ENCODE measurements at places on chromosomes 2 and 18.

DNA sequence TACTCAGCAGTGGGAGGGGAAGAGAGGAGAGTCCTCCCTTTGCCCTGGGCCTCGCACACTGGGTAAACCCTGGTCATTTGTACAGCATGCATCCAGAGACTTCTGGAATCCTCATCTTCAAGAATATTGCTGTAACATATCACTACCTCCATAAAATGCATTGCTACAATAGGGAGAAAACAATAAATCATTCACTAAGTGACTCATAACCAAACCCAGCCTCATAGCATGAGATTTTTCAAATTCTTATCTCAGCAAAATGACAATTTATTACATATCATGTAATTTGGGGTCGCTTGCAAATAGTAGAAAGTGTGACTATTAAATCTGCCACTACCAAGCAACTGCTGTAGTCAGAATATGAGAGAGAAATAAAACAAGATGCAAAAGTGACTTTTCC lies 189.4 kb downstream of the ALK start:
- no peak for DNase-seq

DNA sequence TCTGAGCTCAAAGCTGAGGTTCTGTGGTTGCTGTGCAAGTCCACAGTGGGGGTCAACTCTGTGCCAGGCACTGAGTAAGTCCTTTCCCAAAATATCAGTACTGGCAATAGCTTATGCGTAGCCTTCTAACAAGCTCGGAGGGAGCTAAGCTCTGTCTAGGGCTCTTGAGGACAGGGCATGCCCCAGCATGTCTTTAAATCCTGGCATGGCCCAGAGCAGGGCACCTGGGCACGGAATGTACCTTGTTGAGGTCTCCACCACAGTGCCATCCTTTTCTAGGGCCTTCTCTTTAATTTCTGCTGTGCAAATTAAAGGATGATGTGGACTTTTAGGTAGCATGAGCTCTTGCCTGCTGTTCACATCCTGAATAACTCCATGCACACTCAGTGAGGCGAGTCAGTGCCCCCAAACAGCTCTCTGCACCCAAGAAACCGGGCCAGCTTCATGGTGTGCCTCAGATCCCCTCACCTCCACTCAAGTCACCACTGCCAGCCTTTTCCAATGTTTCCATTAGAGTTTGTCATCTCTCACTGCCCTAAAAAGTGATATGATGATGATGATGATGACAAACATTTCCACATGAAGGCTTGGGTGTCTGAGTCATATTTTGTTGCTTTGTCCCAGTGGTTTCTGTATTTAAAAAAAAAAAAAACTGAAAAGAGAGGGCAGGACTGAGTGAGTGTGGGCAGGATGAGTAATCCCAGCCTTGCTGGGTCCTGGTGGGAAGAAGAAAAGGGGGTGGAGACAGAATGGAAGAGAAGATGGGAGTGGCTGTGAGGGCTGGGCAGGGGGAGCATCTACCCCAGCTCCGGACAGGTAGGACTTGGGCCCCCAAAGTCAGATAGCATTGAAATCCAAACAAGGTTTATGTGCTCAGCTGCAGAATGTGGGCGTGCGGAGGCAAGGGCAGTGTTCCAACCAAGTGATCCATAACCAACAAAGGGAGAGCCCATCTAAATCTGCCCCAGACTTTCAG lies 78.9 kb downstream of the ZBTB7C start:
- no peak for DNase-seq

- DNase-seq = no peak
Observed at GRCh38 chr2:135475128-135475527, 55.9 kb downstream of the ZRANB3 start.

DNA sequence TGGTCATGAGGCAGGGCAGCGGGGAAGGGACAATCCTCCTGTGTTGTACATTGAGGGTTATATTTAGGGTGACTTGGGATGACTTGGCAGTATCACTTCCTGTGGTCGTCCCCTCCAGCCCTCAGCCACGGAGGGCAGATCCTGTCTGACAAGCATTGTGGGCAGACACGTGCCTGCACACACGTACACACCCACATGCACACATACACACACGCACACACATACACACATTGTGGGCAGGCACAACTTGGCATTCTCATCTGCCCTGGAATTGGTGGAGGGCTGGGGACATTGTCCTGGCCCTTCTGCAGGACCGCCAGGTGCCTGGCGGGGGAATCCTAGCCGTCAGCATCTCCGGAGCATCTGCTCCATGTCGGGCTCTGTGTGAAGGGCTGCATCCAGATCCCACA lies 47.6 kb downstream of the ODC1 start:
- no peak for DNase-seq

- no peak for DNase-seq
Observed at GRCh38 chr18:14577971-14578370, 34.6 kb upstream of the POTEC start.

DNA sequence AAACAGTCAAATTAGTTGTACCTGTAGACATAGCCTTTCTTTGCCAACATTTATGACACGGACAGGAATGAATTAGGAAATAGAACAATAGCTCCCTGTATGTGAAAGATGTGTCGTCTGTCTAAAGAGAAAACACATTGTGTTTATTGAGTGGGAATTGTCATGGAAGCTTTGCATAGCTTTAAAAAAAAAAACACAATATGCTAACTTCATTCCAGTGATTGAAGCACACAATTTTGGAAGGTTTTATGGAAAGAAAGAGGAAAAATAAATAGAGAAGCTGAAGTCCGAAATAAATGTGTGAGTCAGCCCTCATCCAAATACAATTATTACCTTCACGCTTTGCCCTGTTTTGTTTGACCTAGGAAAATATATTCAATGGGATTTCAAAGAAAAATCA lies 1095.7 kb downstream of the TSN start:
- no peak for DNase-seq

GRCh38 chr2:86229221-86229620 lies 30.0 kb downstream of the MRPL35 start:
- peak; percentile 41 for DNase-seq

GRCh38 chr2:19749507-19749836 lies 152.3 kb downstream of the TTC32 start:
- DNase-seq = no peak

GRCh38 chr2:177464549-177464948 lies 72.0 kb downstream of the AGPS start:
- DNase-seq = no peak

DNA sequence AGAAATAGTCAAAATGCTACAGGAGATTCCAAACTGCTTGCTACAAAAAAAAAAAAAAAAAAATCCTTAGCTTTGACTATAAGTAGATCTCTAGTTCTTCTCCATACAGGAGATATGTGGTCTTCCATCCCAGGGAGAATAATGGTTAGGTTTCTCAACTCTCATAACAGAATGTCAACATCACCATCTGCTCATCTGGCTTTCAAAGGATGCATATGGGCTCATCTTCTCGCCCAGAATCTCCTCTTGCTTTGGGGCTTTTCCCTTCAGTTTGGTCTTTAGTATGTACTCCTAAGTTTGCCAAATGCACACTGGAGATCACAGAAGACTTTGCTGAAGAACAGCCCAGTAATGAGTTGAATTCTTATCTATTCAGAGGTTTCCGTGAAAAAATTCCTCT lies 240.7 kb downstream of the NRXN1 start:
- no peak for DNase-seq

DNA sequence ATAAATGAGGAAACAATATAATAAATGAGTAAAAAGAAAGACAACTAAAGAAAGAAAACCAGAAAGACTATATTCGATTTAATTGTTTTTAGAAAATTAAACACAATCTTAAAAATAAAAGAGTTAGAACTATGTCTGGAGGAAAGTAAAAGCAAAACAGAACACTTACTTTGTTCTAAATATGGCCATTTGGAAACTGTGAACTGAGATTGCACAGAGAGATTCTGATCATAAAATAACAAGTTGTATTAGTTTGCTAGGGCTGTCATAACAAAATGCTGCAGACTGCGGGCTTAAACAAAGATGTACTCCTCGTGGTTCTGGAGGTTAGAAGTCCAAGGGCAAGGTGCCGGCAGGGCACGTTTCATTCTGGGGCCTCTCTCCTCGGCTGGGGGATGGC lies 128.1 kb upstream of the AQP4 start:
- DNase-seq = no peak

DNA sequence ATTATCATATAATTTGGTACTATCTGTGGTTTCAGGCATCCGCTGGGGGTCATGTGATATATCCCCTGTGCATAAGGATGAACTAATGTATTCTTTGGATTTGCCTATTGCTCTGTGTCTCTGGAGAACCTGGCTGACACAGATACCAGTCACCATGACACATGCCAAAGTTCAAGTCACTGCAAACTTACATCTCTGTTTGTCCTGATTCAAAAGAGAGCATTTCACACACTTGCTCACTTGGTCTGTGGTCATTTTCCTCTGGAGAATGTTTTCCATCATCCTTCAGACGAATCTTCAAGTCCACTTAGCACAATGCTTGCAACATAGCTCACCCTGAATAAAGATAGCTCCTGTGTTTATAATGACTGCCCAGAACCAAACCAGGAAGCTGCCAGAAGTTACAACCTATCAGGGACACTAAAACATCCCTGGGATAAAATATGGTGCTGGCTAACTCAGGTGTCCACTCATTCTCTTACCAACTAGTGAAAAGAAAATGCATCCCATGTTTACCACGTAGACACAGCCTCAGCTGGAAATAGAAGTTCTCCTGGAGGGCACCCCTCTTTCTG lies 18.1 kb downstream of the SULT1C3 start:
- DNase-seq = no peak

DNA sequence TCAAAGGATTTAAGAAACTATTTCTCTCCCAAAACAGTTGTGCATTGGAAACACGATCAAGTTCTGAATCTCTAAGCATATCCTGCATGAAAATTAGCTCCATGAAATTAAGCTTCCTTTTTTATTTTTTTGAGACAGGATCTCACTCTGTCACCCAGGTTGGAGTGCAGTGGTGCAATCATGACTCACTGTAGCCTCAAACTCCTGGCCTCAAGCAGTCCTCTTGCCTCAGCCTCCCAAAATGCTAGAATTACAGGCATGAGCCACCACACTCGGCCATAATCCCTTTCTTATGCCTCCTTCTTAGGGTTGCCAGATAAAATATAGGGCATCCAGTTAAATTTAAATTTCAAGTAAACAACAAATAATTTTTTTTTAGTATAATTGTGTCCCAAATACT lies 124.4 kb downstream of the ARL4C start:
- DNase-seq = no peak

DNA sequence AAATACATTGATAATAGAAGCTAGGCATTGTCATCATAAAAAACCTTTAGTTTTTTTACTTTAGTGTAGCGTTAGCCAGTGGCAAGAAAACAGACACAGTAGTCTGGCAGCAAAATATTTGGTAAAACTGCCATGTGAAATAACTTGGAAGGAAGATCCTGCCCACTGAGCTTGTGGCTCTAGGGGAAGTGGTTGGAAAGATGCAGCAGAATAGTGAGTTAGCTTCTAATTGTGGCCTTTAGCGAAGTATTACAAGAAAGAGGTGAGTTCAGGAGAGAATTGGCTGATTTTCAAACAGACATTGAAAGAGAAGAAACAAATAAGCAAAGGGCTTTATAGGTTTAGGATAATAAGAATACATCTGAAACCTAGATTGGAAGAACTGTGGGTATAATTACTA lies 1887.8 kb upstream of the CELF4 start:
- no peak for DNase-seq

GRCh38 chr2:211157856-211158463 lies 601.6 kb downstream of the CPS1 start:
- DNase-seq = no peak

GRCh38 chr2:157857881-157858280 lies 18.2 kb downstream of the ACVR1 start:
- DNase-seq = no peak

- DNase-seq = no peak
Observed at GRCh38 chr2:109560265-109560664, 53.5 kb downstream of the SEPTIN10 start.

GRCh38 chr2:200703127-200703925 lies 108.4 kb upstream of the BZW1 start:
- no peak for DNase-seq

- no peak for DNase-seq
Observed at GRCh38 chr2:218253232-218253625, 7.6 kb upstream of the GPBAR1 start.

- DNase-seq = no peak
Observed at GRCh38 chr18:40380686-40381439, 1574.2 kb upstream of the PIK3C3 start.

- DNase-seq = peak; percentile 46
Observed at GRCh38 chr2:237044281-237044680, 41.4 kb upstream of the COPS8 start.

DNA sequence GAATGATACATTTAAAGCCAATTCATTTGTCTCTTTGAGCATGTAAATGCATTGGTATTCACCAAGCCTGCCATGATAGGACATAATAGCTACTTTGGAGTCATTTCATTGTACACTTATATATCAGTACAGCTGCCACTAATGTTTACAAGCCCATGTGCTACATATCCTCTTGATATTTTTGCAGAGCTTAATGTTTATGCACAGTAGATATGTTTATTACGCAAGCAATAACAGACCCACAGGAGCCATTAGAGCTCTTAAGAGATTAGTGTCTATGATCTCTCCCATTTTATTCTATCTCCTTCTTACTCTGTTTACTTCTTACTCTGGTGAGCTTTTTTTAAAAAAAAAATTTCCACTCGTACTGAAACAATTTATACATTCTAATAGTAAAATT lies 1132.1 kb upstream of the ZEB2 start:
- no peak for DNase-seq

- no peak for DNase-seq
Observed at GRCh38 chr2:100812116-100812515, 7.8 kb upstream of the NPAS2 start.

DNA sequence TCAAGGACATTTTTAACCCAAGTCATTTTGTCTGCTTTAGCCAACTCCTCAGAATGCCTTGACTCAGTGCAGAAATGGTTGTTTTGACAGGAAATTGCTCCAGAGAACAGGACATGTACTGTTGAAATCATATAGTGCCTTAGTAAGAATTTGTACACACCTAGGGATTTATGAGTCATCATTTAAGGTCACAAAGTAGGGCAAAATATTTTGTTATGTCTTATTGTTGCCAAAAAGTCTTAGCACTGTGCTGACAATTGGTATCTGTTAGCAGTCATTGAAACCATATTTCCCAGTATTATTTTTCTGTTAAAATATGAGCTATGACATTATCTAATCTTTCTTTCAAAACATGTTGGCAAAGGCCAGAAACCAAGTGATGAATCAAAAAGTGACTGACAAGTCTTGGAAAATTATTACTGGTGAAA lies 104.5 kb downstream of the OSBPL6 start:
- DNase-seq = no peak

DNA sequence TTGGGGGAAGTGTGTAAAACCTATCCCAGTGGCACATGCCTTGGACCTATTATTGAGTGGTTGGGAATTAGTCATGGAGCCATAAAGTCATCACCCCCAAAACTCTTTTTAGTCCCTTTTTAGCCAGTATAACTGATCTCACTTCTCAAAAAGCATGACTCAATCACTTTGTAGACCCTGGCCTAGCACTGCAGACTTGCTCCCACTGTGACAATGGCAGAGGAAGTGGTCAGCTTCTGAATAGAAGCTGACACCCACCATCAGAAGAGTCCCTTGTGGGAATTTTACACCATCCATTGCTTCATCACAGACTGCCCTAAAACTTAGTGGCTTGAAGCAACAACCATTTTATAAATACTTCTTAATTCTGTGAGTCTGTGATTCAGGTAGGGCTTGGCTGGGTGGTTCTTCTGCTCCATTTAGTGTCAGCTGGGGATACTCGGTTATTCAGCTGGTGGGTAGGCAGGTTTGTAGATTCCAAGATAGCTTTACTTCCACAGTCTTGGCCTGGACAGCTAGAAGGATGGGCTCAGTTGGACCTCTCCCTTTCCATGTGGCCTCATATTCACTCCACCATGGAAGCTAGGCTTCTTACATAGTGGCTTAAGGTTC lies 10.8 kb upstream of the ITGA6 start:
- no peak for DNase-seq

Measured in kidney (tissue), 22 donors.